Activated T-helper 1 cell treated with Interleukin-2 at 50 U/mL for 16 hours (primary cell): ENCODE measurements at places on chromosomes 3 and 15.

- DNase-seq = no peak
Observed at GRCh38 chr3:128429751-128430150, 36.9 kb downstream of the DNAJB8 start.

GRCh38 chr3:73656241-73656890, 31.6 kb upstream of the PDZRN3 start:
- DNase-seq = no peak

DNA sequence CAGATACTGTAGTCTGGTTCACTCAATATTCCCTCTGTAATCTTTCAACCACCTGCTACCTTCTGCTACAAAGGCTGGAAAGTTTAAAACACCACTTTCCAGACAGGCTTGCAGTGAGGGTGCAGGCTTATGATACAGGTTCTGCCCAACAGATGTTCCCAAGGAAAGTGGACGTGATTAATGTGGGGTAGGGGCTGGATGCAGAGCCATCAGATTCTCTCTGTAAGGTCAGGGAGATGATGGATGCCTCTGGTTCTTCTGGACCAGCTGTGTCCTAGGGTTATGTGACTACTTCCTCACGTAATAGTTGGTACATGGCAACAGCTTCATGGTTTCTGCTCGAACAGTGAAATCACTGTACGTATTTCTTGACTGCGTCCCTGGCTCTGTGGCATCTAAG, 11.1 kb downstream of the GPR176 start:
- no peak for DNase-seq

DNA sequence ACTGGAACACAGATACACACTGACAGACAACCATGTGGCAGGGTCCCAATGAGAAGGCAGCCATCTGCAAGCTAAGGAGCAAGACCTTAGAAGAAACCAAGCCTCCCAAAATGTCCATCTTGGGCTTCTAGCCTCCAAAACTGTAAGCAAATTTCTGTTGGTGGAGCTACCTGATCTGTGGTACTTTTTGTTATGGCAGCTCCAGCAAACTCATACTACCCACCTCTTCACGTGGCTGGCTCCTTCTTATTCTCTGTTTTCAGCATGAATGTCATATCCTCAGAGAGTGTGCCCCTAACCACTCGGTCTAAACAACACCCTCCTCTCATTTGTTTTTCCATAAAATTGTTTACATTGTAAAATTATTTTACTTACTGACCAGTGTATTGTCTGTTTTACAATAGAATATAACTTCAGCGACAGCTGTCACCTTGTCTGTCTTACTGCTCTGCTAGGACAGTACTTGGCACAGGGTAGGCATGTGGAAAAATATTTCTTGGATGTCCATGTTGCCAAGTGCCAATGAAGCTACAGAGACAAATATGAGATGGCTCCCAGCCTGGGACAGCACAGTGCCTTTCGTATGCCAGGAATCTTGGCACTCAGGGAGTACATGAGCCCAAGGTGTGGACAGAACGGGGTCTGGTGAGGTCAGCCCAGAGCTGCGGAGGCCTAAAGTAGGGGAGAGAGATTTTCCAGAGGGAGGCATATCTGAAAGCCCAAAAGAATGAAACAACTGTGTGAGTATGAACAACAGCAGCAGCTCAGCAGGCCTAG, 17.4 kb upstream of the SLC25A36 start:
- no peak for DNase-seq

- DNase-seq = no peak
Observed at GRCh38 chr15:41990243-41990605, 17.9 kb upstream of the EHD4 start.

GRCh38 chr3:180319461-180319860, 282.5 kb upstream of the TTC14 start:
- DNase-seq = no peak
